ENCODE measurements at places on chromosomes 5 and 9.

DNA sequence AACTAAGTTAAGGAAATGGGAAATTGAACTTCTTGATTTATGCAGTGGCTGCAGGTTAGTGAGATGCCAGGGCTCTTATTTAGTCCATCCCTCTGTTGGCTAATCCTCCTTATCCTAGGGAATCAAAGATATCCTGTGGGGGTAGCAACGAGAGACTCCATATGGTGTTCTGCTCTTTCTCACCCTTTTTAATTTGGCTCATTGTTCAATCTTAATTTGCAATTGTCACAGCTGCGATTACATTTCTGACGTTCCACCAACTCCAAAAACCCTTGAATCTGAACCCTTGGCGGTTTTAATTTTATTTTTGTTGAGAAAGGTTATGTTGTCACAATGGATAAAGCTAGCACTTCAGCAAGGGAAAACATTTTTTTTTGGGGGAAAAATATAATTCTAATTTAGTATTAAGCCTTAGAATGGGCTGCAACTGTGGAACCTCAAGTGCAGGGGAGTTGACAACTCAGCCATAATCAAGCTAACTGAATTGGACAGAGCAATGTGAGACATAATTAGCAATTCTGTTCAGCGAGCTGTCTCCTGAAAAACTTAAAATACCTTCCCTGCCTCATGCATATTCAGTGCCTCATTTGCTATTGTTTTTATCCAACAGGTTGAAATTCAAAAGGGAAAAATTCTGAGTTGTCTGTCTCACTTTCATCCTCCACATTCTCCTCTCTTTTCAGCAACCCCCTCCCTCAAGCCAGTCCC is 91.3 kb downstream of the MAT2B start:
- no peak for DNase-seq

DNA sequence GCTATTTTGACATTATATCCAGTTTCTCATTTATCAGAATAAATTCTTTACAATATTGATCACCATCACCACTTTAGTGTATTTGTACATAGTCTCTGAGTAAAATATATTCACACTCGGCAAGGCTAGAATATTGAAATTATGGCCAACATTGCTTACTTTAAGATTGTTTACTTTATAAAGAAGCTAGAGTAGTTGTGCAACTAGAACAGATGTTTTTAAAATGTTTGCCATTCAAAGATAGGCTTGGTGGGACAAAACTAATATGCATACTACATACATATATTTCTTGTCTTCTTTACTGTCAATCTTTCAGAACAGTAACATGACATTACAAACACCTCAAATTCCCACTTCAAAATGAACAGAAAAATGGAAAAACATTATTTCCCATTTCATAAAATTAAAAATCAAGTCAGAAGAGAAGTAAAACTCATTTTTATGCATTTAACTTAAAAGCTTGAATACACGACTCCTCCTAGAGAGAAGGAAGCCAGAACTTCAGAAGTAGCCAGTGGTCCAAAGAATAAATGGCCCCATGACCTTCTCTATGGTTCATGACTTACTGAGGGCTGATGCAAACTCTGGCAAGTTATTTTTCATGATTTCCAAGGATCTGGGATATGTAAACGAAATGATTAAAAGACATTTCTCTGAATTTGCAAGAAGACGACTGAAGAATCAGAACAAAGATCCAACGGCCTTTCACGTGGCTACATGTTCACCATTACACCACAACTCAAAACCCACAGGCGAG is 14.1 kb downstream of the MTX3 start:
- DNase-seq = no peak

- no peak for DNase-seq
These were observed 26.7 kb downstream of the NR2F1 start for GRCh38 chr5:93609762-93610161.

GRCh38 chr9:3361116-3361515 is 164.7 kb downstream of the RFX3 start:
- no peak for DNase-seq

DNA sequence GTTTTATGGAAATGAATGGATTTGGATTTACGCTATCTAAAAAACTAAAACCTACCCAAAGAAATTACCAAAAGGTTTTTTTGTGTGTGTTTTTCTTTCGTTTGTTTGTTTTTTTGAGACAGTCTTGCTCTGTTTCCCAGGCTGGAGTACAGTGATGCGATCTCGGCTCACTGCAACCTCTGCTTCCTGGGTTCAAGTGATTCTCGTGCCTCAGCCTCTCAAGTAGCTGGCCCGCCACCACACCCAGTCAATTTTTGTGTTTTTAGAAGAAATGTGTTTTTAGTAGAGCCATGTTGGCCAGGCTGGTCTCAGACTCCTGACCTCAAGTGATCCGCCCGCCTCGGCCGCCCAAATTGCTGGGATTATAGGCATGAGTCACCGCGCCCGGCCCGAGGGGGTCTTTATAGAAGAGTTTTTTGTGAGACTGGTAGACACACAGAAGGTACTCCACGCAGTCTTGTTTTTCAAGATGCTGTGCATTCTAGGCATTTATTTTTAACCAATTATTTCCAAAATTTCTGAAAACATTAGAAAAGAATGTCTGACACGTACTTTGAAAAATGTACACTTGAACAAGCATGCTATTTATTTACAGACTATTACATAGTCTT is 75.7 kb downstream of the NR6A1 start:
- no peak for DNase-seq
